ENCODE measurements at places on chromosomes 3 and 15.

GRCh38 chr3:184759666-184760200 lies 47.9 kb upstream of the MAGEF1 start:
- no peak for DNase-seq

DNA sequence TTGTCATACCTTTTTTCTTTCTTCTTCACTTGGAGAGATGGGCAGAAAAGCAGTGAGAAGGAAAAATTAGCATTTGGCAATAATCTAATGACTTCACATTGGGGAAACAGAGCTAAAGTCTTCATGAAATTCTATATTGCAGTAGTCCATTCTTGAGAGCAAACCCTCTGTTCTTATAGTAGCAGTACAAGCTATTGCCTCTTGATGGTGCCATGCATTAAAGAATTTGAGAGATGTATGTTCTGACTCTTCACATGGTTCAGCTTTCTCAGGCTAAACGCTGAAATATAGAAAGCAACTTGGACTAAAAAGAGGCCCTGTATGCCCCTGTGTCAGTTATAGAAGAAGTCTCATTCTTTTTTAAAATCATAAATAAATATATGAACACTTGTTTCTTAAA lies 36.0 kb downstream of the PHLDB2 start:
- no peak for DNase-seq

- no peak for DNase-seq
These were observed 3.3 kb downstream of the CYP19A1 start for GRCh38 chr15:51335087-51335486.

- no peak for DNase-seq
These were observed 47.9 kb downstream of the PIK3CA start for GRCh38 chr3:179196098-179196497.

GRCh38 chr3:160796813-160797164 lies 40.8 kb downstream of the PPM1L start:
- no peak for DNase-seq

DNA sequence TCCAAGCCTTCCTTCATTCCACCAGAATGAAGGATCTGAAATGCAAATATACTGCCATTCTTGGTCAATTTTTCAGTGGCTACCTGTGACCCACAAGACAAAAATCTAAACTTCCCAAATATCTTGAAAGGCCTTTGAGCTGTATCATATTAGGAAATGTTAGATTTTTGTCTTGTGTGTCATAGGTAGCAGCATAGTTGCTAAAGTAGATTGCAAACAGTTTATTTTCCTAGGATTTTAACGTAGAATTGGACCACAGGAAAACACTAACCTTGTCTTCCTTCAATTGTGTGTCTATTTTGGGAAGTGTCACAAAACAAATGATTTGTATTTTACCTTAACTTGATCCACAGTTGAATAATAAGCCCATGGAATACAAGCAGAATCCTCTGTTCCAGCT lies 42.4 kb downstream of the CP start:
- no peak for DNase-seq

DNA sequence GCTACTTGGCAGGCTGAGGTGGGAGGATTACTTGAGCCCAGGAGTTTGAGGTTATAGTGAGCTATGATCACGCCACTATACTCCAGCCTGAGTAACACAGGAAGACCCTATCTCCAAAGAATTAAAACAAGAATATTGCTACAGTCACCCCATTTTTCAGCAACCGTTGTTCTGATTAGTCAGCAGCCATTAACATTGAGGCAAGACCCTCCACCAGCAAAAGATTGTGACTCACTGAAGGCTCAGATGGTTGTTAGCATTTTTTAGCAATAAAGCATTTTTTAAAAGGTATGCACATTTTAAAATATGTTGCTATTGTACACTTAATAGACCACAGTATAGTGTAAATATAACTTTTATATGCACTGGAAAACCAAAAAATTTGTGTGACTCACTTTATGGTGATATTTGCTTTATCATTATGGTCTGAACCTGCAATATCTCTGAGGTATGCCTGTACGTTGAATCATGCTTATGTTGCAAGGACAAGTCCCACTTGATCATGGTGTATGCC lies 492.6 kb downstream of the SQOR start:
- DNase-seq = no peak

- DNase-seq = no peak
These were observed 30.3 kb downstream of the ARL14 start for GRCh38 chr3:160707187-160707794.

Measured in stimulated activated CD8-positive, alpha-beta memory T cell treated with anti-CD3 and anti-CD28 coated beads, Interleukin-4, amount 100 ng/mL, for 1 hour (primary cell).